ENCODE measurements at places on chromosomes 1 and 21.

- DNase-seq, result no peak
Measured at GRCh38 chr21:39527664-39528381, 76.1 kb downstream of the SH3BGR start.

- DNase-seq, result no peak
Measured at GRCh38 chr21:25708467-25709065, 26.1 kb downstream of the ATP5PF start.

- DNase-seq, result no peak
Measured at GRCh38 chr21:36211660-36212512, 55.3 kb downstream of the DOP1B start.

DNA sequence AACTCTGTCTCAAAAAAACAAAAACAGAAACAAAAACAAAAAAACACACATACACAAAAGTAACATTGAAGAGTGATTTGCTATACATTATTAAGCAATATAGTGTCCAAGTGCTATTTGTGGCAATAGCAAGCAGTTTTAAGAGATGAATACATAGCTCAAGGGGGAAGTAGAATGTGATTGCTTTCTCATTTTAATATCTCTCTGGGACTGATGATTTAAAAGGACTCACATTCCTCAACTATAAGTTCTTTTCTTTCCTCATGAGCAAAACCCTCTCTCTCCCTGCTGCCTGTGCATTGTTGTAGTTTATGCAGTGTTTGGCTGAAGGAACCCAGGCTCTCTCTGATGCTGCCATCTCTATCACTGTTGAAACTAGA, 47.0 kb upstream of the CSF1 start:
- no peak for DNase-seq

DNA sequence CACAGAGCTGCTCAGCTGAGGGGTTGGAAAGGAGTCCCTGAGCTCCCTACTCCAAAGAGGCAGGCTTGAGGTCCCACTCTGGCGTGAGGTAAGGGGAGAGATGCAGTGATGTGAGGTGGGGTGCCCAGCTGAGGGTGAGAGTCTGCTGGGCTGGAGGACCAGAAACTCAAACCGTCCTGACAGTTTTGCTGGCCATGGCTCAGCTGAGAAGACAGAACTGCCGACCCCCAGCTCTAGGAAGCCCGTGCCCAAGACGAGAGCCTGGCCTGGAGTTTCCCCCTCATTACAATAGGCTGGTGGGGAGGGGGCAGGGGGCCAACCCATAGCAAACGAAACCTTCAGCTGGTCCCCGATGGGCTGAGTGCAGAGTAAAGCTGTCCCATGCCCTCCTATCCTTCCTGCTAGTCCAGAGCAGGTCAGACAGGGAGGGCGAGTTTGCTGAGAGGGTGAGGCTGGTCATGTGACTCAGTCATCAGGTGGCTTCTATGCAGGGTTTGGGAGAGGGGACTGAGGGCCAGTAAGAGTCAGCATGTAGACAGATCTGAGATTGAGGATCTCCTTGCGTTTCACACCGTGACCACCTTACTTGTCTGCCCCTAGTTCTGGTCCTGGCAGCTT, 129.3 kb downstream of the PRDM2 start:
- no peak for DNase-seq

GRCh38 chr1:211605603-211606331, 26.8 kb upstream of the SLC30A1 start:
- no peak for DNase-seq

DNA sequence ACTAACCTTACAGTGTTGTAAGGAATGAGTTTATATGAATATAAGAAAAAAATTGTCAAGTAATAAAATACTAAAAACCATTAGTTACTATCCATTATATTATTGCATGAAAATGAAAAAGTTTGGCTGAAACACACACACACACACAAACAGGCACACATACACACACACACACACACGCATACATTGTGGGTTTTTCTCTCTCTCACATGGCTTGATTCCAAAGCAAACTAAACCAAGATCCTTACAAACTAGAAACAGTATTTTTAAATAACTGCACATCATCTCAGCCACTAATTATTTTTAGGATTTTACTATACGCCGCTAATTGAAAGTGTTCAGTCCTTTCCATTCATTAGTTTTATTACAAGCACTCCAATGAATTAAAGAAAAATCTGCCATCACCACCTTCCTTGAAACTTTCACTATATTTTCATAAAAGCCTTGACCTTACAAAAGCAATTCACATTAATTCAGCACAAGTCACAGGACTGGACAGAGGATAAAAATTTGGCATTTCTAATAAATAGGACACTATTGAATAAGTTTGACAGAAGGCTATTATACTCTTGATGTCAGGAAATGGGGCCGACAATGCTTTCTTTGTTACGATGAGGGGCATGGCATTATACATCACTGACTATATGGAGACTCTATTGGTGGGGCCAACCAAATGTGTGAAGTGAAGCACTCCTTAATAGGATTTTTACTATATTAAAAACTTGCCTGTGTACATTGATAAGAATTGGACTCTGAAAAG, 187.0 kb upstream of the ESRRG start:
- no peak for DNase-seq
